Amniotic epithelial cell (primary cell): ENCODE measurements at places on chromosomes 3 and 15.
A peak's percentile ranks its signal among the peaks of the same experiment; 100 is the strongest.

DNA sequence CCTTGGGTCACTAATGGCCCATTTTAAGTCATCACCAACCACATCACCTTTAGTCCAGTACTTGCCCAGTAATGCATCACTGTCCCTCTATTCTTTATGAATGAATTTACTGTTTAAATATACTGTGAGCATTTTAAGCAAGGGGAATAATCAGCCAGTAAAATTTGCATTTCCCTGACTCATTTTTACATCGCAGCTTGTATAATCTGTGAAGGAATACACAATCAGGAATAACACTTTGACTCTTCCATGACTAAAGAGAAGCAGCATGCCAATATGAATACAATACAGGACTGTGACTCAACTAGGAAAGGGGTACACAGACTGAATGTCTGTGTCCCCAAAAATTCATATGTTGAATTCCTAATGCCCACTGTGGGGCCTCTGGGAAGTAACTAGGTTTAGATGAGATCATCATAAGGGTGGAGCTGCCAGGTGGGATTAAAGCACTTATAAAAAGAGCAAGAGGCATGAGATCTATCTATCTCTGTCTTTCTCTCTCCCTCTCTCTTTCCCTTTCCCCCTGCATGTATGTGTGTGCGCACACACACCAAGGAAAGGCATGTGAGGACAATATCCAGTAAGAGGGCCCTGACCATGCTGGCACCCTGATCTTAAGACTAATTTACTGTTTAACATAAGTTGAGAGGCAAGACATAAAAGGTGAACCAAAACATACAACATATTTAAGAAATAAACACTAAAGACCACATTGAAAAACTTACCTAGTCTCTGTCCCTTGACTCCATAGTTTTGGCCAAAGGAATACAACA lies 12.1 kb downstream of the B4GALT4 start:
- no peak for DNase-seq

DNA sequence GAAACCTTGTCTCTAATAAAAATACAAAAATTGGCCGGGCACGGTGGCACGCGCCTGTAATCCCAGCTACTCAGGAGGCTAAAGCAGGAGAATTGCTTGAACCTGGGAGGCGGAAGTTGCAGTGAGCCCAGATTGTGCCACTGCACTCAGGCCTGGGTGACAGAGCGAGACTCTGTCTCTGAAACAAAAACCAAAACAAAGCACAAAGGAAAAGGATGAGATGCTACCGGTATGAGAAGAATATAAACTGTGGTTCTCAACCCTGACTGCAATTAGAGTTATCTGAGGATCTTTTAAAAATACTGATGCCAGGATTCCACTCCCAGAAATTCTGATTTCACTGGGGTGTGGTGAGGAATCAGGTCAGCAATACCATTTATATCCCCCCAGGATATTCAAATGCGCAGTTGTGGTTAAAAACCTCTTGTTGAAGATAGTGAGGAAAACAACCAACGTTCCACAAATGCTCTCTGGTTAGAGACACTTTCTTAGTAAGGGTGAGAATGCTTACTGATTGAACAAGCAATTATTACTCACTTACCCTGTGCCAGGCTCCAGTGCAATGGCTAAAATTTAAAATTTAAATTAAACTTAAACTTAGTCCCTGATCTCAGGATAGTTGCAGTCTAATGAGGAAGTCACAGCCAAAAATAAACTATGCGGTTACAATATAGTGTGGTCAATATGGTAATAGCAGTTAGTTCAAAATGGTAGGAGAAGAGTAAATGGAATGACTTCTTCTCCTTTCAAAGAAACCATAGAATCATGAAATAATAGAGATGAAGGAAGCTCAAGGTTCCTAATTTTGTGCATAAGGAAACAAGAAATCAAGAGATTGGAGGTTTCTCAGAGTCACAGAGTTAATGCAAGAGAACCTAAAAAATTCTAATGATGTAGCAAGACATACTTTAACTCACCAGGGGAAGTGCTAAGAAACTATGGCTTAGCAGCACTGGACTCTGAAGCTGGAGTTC lies 109.5 kb downstream of the SSR3 start:
- DNase-seq: peak; percentile 6

GRCh38 chr3:170584585-170585007 lies 1.3 kb downstream of the SLC7A14 start:
- peak; percentile 55 for DNase-seq

GRCh38 chr3:75692061-75692460 lies 27.9 kb downstream of the FRG2C start:
- DNase-seq: peak; percentile 7

DNA sequence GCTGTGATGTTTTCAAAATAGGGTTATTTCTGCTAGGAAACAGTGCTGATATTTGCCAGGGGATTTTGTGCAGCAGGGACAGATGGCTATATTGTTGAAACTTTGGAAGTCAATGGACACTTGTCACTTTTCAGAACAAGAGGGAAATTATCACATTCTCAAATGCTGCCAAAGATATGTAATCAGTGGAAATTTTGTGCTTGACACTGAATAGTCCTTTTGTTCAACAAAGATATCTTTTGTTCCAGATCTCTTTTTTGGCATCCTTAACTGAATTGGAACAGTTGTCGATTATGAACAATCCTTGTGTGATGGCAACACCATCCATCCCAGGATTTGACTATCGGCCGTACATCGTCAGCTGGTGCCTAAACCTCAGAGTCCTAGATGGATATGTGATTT lies 7.8 kb downstream of the CEP97 start:
- DNase-seq: no peak

DNA sequence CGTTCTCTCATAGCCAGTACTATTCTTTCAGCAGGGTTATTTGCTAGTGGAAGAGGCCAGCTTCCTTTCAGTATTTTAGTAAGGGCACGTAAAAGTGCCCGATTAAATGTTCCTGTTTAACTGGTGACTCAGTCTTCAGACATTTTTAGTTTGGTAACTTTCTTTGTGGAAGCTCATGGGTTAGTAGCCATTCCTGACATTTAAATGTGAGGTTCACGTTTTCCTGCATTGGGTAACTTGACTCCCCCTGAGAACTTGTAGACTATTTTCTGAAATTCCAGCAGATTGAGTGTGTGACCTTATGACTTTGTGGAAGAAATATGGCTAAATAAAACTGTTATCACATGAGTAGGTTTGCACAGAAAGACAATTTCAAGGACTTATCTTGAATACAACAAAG lies 16.9 kb downstream of the ABHD2 start:
- peak; percentile 99 for DNase-seq

GRCh38 chr3:159844801-159845261 lies 143.8 kb upstream of the IL12A start:
- peak; percentile 55 for DNase-seq

DNA sequence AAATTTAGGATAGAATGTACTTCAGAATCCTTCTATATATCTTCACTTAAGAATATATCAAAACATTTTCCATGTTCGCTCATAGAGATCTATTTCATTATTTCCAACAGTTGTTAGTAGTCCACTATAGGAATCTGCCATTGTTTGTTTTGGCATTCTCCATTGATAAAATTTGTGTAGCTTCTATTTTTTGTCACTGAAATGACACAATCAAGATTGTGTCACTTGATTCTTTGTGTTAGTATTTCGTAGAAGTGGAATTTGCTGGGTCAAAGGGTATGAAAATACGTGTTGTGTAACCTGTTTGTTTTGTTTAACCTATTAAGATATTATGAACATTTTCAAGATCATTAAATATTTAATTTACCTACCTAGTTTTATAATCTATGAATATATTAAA lies 15.9 kb upstream of the GPR156 start:
- DNase-seq: no peak

- DNase-seq: no peak
These were observed 20.0 kb downstream of the TAFA4 start for GRCh38 chr3:68912376-68912775.

DNA sequence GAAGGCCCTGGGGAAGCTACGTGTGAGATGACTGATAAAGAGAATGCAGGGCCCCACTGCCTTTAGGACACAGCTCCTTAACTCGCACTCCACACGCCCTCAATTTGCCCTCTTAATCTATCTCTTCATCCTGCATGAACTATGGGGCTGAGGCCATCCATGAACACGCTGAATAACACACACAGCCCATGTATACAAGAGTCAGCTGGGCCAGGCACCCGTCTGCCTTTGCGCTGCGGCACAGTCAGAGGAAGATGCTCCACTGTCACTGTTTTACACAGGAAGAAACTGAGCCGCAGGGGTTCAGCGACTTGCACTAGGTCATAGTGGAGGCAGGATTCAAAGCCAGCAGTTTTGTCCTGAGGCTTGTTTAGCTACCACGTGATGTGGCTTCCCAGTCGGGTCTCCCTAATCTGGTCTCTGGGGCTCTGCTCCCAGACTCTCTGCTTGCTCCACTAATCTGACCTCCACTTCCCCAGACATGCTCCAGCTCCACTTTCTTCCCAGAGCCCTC lies 43.9 kb downstream of the TLE3 start:
- no peak for DNase-seq

DNA sequence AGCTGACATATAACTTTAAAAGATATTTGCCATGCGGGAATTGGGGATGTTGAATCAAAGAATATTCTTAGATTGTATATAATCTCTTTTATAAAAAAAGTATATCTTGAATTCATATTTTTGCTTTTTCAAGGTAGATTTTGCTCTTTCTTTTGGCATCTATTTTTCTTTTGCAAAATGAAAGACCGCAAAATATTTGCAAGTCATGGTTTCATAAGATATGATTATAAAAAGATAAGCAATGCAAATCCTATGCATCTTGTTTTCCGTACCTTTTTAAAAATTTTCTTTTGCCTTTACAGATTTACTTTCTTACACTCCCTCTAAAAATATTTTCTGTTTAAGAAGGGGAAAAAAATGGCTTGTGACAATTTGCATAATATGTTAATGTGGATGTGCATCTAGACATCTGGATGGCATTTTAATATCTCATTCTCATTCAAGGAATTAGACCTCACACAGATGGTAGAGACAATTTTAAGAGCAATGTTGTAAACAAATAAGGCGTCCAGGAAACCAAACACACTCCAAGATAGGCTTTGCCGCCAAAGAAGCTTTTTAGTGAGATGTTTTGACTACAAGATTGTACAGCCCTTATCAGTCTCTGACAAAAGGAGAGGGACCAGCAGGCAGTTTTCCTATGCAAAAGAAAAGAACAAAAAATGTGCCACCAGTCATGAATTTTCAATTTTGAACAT lies 371.1 kb downstream of the CHL1 start:
- no peak for DNase-seq

GRCh38 chr3:100936931-100937330 lies 56.3 kb downstream of the ABI3BP start:
- DNase-seq: no peak

GRCh38 chr3:11553436-11554235 lies 90.1 kb downstream of the VGLL4 start:
- no peak for DNase-seq

DNA sequence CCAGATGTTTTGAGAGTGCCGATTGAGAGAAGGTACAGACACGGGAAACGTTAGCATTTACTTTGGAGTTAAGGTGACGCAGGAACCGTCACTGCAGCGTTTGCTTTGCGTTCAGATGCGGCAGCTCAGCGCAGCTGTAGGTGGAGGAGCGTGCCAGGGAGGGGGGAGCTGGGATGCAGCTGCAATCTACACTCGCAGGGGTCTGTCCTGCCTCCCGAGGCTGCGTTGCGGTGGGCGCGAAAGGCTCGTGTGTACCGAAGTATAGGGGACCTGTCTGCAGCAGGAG lies 425 bp upstream of the FYTTD1 start:
- no peak for DNase-seq

- DNase-seq: peak; percentile 20
These were observed 7.1 kb downstream of the RAD51 start for GRCh38 chr15:40702077-40702476.

DNA sequence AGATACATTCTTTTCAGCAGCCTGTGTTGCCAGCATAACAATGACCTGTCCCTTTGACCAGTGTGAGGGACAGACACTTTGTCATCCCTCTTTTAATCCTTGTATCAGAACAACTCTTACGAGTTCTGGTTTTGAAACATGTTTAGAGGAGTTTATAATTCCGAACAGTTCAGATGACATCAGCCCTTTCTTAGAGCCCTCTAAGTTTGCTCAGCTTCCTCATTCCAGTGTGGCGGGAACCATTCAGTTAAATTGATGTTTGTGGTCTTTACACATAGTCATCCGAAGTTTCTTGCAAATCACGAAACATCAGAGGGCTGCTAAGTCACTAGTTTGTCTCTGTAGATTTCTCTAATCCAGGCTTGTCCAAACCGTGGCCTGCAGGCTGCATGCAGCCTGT lies 102.5 kb downstream of the AKAP13 start:
- peak; percentile 95 for DNase-seq

DNA sequence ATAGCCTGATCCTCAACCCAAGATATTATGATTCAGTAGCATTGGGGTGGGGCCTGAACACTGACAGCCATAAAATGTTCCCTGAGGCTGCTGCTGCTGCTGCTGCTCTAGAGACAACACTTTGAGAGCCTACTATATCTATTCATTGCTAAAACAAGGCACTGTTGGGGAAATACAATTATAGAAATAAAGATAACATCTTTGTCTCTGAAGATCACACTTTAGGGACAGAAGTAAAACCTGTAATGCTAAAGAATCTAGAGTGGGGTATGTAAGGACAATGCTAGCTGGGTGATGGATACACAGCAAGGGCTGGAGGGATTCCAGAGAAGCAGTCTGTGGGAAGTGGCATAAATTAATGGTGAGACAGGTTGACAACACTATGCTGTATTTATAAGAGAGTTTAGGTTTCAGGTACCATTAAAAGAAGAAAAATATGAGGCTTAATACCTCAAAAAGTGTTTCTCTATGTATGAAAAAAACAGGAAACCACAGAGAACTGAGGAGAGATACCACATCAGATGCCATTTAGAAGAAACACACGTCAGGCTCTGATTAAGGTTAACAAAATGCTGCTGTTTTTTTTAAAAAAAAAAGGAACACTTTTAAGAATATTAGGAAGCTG lies 115.9 kb downstream of the CBLB start:
- DNase-seq: peak; percentile 75

GRCh38 chr3:487614-488013 lies 291.1 kb downstream of the CHL1 start:
- no peak for DNase-seq

DNA sequence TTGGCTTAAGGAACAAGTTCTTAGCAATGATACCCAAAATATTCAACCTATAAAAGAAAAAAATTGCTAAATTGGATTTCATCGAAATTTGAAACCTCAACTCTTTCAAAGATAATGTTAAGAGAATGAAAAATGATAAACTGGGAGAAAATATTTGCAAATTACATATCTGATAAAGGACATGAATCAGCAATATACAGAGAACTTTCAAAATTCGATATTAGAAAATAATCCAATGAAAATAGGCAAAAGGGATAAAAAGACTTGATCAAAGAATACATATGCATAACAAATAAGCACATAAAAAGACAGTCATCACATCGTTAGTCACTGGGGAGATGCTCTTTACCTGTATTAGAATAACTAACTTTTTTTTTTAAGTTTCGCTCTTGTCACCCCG lies 73.0 kb upstream of the NEO1 start:
- no peak for DNase-seq

DNA sequence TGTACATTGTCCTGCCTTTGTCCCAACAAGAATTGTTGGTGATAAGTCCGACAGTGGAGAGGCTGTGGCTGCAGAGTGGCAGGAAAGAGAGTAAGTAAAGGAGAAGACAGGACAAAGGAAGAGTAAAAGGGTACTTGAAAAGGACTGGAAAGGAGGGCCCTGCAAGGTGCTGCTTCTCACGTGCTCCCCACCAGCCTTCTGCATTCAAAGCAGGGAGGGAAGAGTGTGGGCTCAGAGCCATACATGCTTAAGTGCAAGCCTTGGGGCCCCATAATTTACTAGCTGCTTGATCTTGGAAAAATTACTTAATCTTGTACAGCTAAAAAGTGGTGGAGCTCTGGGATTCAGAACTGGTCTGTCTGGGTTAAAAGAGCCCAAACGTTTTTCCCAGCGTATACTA lies 29.9 kb downstream of the MME start:
- no peak for DNase-seq

GRCh38 chr3:63968612-63969350 lies 54.5 kb downstream of the PSMD6 start:
- DNase-seq: no peak
